ENCODE measurements at places on chromosomes 7 and 10. TPM values are rescaled to one million over a fixed set of nuclear protein-coding genes. Genes with fewer than 3 reads are reported as not detected.

- no peaks in the 10 kb centered on the region for H3K4me1 ChIP-seq
- no peak for DNase-seq
- H3K27ac ChIP-seq: no peak overlapping the region
- H3K27me3 ChIP-seq: no peaks in the 10 kb centered on the region
These were observed 213.7 kb upstream of the MGMT start for GRCh38 chr10:129253161-129253864.

- H3K27me3 ChIP-seq: peaks cover 5% of the 10 kb centered on the region
- no peaks in the 10 kb centered on the region for H3K36me3 ChIP-seq
- H3K4me3 ChIP-seq: no peak overlapping the region
- H3K27ac ChIP-seq: no peak overlapping the region
- no peak for DNase-seq
These were observed 77.6 kb downstream of the CLRN3 start for GRCh38 chr10:127815147-127815546.

GRCh38 chr7:125149151-125149550, 219.5 kb upstream of the POT1 start:
- no peaks in the 10 kb centered on the region for H3K36me3 ChIP-seq
- H3K4me3 ChIP-seq: no peak overlapping the region
- H3K4me1 ChIP-seq: no peaks in the 10 kb centered on the region
- DNase-seq: no peak
- H3K27me3 ChIP-seq: no peaks in the 10 kb centered on the region

GRCh38 chr7:50068026-50068425, 25.0 kb downstream of the ZPBP start:
- peak; percentile 10 for DNase-seq
- no peaks in the 10 kb centered on the region for H3K36me3 ChIP-seq
- H3K4me3 ChIP-seq: no peak overlapping the region
- H3K27ac ChIP-seq: no peak overlapping the region
- H3K4me1 ChIP-seq: no peaks in the 10 kb centered on the region
- no peaks in the 10 kb centered on the region for H3K27me3 ChIP-seq

DNA sequence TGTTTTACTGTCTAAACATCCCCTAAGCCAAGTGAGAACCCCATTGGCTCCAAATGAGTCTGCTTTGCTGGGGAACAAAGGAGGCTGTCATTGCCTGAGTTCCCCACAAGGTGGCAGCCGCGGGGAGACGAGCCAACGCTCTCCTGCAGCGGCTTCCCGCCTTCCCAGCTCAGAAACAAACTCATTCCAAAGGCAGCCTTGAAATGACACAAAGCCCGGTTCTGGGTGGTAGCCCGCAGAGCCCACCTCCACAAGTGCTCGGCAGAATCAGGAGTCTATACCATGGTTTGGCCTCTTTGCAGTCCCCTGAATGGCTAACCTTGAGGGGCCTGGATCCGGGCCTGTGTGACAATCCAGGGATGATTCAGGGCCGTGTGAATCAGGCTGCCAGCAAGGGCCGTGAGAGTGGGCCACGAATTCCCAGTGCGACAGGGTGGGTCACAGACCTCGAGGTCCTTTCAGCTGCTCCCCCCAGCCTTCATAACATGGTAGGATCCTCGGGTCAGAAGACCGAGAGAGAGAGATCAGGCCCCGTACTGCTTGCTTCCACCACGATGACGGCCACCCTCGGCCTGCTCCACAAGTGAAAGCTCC, 79.7 kb downstream of the DLG5 start:
- H3K4me1 ChIP-seq: peaks cover 1% of the 10 kb centered on the region
- H3K4me3 ChIP-seq: no peak overlapping the region

DNA sequence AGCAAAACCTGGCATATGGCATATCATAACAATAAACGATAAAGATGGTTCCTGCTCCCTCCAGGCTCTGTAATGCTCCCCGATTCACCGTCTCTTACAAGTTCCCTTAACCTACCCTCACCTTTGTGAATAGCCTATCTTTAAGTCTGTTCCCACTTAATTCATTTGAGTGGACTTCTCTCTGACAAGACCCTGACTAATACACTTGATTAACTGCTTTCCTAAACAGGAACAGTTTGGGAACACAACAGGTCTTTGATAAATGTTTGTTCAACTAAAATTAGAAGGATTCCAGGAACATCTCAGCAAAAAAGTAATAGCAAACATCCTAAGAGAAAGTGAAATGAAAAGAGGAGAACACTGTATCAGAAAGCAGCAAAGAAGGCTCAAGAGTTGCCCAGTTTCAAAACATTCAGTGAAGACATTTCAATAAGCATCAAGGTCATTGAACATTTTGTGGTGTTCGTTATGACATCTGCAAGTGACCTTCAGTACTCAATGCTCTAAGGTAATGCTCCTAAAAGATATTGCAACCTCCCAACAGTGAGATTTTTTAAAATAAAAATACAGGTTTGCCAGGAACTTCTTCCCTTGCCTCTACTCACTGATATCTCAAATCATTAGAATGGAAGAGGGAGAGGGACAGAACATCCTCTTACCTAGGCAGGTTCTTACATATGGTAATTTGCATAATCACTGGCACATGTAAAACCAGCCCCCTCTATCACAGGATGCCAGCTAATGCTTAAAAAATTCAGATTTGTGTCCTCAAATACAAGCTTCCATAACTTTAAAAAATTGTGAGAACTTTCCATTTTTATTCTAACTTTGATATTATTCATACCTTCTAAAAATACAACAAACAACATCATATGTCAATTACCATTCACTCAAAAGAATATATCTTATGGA, 11.4 kb upstream of the ARHGAP12 start:
- no peaks in the 10 kb centered on the region for H3K36me3 ChIP-seq
- no peak for DNase-seq
- no peak overlapping the region for H3K4me3 ChIP-seq

GRCh38 chr10:63128443-63128842, 4.7 kb upstream of the NRBF2 start:
- no peaks in the 10 kb centered on the region for H3K4me1 ChIP-seq
- DNase-seq: no peak
- H3K4me3 ChIP-seq: no peak overlapping the region

DNA sequence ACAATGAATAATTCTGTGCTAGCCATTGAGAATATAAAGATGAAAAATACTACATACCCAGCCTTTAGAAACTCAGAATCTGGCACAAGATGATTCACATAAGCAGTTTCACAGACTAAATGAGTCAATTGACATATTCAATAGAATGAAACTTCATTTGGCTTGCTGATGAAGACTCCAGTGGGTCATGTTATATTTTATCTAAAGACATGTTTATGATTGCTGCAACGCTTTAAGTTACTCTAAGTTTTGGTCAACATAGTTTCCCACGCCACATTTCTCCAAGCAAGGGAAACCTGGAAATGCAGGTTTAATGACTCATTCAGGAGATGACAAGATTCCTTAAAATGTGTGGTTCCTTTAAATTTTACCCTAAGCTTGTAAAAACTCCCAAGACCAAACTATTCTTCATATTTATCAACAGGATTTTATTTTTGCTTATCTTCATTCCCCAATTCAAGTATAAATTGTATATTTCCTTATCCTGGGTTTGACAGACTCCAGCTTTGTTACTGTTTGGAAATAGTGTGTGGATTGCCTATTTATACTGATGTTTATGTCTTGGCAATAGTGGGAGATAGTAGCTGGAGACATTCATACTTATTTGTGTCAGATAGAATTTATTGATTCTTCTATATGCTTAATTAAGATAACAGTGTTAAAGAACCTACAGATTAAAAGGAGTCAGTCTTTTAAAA, 6.6 kb downstream of the SEMA3A start:
- no peaks in the 10 kb centered on the region for H3K27me3 ChIP-seq
- H3K4me1 ChIP-seq: no peaks in the 10 kb centered on the region
- H3K27ac ChIP-seq: no peak overlapping the region
- no peaks in the 10 kb centered on the region for H3K36me3 ChIP-seq
- no peak for DNase-seq
- no peak overlapping the region for H3K4me3 ChIP-seq

DNA sequence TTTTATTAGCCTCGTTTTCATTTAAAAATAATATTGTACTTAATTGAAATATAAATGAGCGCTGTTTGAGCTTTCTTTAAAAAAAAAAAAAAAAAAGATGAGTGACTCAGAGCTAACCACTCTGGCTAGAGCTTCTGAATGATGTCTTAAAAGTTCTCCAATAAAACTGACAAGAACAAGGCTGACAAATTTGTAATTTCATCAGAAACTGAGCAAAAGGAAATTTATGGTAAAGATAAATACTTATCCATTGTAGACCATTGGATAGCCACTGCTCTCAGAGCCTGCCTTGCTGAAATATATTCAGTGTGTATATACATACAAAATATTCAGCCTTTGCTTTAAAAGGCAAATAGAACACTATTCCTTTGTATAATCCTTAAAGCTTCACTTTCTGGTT, 91.2 kb upstream of the OIT3 start:
- no peaks in the 10 kb centered on the region for H3K36me3 ChIP-seq
- peaks cover 5% of the 10 kb centered on the region for H3K4me1 ChIP-seq
- no peak overlapping the region for H3K27ac ChIP-seq
- DNase-seq: no peak

The CDC14C gene
- not detected for polyA plus RNA-seq

The PLXDC2 gene
- 11.8 TPM for polyA plus RNA-seq

The EBLN1 gene
- polyA plus RNA-seq: not detected

The PCDH15 gene
- 0.03 TPM for polyA plus RNA-seq

The SLC26A3 gene
- not detected for polyA plus RNA-seq

The RADIL gene
- polyA plus RNA-seq: 6.0 TPM

The NKX1-2 gene
- polyA plus RNA-seq: 0.02 TPM

The PTPN20 gene
- polyA plus RNA-seq: 0.57 TPM

The NEURL1 gene
- polyA plus RNA-seq: 2.0 TPM

The CDHR3 gene
- polyA plus RNA-seq: 17.6 TPM

All from lung (tissue), 17 donors.